D721Med (cell line): ENCODE measurements at places on chromosomes 16 and 17.

- no peak for DNase-seq
Observed at GRCh38 chr16:79451196-79451816, 149.2 kb downstream of the MAF start.

- no peak for DNase-seq
Observed at GRCh38 chr17:57067162-57067561, 17.9 kb upstream of the AKAP1 start.

- no peak for DNase-seq
Observed at GRCh38 chr17:28749516-28750177, 5.8 kb downstream of the TRAF4 start.

DNA sequence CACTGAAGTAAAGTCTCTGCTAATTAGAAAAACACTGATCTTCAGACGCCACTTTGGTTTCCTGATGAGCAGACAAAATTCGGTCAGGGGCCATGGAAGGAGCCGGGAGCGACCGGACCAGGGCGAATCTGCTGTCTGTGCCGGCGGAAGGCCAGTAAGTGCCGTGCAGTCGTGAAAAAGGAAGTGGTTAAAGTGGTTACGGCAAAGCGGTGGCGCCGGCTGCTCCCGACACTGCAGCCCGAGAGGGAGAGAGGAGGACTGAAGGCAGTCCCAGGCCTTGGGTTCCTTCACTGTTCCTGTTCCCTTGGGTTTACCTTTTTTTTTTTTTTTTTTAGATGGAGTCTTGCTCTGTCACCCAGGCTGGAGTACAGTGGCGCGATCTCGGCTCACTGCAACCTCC, 17.3 kb upstream of the HEXD start:
- no peak for DNase-seq

DNA sequence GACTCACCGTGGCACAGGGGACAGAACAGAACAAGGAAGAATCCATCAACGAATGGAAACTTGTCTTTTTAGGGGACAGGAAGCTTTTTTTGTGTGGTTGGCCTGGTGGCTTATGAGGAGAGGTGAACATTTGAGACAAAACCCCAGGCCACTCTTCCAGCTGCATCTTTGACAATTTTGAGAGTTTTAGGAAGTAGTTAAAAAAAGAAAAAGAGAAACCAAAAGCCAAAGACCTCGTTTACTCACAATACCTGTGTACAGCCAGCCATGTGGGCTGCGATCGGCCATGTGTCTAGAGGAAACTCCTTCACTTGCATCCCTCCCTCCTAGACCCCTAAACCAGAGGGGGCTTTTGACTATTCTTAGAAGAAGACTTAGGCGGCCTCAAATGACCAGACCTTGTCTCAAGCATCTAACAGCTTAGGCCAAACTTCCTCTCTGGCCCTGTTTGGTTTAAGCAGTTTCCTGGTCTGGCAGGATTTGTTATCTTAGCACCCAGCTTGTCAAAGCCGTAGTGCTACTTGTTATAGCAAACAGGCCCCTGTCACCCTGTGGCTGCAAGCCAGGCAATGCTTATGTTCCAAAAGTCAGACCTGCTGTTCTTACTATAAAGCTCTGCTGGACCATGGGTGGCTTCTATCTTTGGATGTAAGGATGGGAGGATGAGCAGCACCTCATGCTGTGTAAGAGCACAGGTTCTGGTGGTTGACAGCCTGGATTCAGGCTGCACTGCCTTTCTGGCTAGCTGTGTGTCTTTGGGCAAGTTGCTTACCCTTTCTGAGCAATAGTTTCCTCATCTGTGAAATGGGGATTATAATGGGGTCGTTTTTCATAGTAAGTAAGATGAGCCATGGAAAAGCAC, 17.7 kb downstream of the KSR1 start:
- DNase-seq = no peak

DNA sequence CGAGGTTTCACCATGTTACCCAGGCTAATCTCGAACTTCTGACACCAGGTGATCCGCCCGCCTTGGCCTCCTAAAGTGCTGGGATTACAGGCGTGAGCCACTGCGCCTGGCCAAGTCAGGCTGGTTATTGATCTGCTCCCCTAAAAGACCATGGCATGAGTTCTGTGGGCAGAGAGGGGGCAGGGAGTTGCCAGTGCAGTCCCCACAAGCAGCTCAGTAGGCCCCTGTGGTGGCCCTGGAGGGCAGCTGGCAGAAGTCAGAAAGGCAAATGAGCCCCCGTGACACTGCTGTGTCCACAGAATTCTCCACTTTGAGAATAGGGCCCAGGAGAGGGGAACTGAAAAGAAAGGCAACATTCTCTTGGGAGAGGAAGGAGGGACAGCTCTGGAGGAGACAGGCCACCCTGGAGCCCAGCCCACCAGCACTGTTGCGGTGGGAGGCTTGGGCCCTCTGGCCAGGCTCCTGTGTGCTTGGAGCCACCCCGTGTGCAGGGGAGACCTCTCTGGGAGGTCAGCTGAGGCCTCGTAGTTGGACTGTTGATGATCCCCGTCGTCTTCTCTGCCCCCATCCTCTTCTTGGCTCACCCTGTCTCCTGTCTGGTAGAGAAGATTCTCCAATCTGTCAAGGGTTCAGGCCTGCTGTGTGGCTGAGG, 2.1 kb upstream of the AMDHD2 start:
- no peak for DNase-seq

GRCh38 chr16:11084876-11085485, 140.6 kb downstream of the CLEC16A start:
- DNase-seq = no peak

DNA sequence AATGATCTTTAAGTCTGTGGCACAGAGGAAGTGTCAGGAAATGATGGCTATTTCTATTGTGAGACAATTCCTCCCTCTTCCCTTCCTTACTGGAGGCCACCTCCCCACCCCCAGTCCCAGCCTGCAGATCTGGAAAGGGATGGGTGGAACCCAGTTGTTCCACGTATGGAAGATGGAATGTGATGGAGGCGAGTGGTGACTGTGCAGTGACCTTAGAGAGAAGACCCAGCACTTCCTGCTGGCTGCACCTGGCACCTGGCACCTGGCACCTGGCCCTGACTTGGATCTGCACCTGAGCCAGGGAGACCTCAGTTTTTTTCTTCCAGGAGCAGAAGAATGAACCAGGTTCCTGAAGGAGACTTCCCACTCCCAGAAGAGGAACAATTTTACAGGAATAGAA, 33.0 kb upstream of the TMC5 start:
- DNase-seq = no peak

DNA sequence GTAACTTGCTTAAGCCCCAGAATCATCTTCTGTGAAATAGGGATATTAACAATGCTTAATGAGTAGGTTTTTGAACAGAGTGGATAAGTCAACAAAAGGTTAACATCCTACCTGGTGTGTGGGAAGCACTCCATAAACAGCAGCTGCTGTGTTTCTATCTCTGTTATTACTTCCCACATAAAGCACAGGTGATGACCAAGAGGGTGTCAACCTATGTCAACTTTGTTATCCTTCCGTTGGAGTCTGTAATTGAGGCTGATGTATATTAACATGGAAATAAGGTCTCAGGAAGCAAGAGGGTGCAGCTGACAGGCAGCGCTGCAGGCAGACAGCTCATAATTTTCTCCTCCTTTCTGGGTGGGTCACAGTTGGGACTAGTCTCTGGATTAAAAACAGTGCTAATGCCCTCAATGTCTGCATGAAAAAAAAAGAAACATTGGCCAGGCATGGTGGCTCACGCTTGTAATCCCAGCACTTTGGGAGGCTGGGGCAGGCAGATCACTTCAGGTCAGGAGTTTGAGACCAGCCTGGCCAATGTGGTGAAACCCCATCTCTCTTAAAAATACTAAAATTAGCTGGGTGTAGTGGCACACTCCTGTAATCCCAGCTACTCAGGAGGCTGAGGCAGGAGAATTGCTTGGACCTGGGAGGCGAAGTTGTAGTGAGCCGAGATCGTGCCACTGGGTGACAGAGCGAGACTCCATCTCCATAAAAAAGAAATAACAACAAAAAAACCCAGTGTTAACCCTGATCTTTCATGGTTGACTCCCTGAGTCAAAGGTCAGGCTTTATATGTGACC, 269.6 kb downstream of the SNX29 start:
- DNase-seq = no peak

DNA sequence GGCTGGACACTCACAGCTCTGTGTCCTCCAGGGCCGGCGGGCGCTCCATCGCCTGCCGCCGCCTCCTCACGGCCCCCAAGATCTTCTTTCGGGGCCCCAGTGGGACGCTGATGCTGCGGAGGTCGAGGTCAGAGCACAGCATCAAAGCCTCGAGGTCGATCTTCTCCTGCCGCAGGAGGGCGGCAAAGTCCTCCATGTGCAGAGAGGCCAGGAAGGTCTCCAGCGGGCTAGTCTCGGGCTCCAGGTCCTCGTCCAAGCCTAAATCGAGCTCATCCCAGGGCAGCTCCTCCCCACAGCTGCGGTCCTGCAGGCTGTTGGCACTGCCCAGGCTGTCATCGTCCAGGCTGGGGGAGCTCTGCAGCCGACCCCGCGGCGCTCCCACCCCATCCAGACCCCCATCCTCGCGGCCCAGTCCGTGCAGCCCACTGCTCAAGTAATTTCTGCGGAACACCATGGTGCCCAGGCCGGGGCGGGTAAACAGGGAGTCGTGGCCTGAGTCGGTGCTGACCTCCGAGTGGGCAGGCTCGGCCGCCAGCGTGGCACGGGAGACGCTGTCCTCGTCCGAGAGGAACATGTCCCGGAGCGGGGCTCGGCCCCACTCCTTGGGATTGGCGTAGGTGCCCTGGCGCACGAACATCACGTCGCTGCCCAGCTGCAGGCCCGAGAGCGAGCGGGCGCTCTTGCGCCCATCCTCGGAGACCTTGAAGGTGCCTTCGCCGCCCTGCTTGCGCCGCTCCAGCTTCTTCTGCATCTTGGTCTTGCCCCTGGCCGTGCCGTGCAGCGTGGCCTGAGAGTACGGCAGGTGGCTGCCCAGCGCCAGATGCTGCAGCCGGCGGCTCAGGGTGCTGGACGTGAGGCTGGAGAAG, 3.4 kb downstream of the USH1G start:
- no peak for DNase-seq

DNA sequence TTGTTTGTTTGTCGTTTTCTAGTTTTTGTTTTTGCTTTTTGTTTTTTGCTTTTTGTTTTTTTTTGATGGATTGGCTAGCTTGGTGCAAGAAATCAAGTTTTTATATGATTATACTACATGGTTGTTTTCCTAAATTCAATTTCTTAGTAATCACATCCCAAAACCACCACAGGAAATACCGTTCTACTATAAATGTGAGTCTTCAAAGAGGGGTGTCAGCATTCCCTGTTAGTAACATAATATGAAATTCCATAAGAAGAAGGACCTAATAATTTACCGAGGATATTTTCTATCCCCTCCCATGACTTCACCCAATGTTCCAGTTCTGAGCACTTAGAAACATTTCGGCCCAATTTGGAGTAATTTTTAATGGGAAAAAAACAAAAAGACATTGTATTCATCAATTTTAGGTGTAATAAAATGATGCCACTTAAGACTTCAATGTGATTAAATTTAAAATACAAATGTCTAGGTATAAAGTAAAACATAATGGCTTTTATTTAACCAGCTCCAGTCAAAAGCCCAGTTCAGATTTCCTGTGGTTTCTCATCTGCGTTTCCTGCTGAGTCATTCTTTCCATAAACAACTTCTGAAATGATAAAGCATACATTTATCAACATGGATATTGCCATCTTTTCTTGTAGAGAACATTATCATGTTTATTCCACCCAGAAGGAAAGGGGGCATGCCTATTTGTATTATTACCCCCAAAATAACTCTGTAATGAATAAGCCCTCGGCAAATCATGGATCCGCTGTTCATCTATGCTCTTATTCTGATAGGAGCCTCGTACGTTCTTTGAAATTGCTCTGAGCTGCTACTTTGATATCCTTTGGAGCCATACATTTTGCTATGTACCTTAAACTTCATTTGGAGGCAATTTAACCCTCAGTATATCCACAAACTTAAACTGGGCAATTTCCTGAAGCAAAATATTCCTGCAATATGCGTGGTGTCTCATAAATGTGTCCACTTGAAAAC, 28.1 kb downstream of the HSBP1 start:
- no peak for DNase-seq

- DNase-seq = no peak
Observed at GRCh38 chr17:50539762-50540559, 7.0 kb upstream of the SPATA20 start.

GRCh38 chr17:17042384-17042736, at the start of gene MPRIP:
TSS of gene MPRIP (plus strand) at chr17:17042457. CDS start at chr17:17042849, 392 bp downstream.
- no peak for DNase-seq

- no peak for DNase-seq
Observed at GRCh38 chr17:7122381-7122780, 7.8 kb upstream of the ASGR2 start.

DNA sequence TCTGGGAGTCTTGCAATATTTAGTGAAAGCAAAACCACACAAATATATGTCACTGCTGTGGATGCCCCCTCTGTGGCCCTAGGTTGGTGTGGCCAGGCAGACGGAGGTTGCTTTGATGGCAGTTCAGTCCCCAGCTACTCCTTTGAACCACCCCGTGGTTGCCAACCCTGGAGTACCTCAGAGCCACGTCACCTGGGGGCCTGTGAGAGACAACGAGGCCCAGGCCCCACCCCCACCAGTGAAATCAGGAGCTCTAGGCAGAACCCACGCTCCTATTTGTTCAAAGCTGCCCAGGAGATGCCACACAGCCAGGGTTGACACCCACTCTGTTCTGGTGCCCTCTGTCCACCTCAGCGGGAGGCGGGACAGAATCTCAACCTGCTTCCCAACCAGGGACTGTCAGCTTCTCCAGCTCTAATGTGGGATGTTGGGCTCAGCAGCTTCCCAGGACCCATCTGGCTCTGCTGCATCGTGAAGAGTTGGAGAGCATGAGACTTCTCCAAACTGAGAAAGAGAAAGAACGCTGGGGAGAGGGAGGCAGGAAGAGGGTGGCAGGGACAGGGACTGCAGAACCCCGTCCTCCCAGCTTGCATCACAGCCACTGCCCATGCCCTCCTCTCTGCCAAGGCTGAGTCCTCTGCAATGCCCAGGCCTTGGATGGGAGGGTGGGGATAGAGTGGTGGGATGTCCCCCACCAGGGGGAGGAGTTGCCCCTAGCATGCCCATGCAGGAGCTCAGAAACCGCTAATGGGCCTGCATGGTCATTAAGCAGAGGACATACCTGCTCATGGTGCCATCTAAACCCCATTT, 81.8 kb downstream of the C16orf78 start:
- no peak for DNase-seq

- DNase-seq = no peak
Observed at GRCh38 chr17:57016764-57017116, 38.8 kb downstream of the SCPEP1 start.

GRCh38 chr17:52147431-52147830, 11.1 kb downstream of the CA10 start:
- DNase-seq = no peak

DNA sequence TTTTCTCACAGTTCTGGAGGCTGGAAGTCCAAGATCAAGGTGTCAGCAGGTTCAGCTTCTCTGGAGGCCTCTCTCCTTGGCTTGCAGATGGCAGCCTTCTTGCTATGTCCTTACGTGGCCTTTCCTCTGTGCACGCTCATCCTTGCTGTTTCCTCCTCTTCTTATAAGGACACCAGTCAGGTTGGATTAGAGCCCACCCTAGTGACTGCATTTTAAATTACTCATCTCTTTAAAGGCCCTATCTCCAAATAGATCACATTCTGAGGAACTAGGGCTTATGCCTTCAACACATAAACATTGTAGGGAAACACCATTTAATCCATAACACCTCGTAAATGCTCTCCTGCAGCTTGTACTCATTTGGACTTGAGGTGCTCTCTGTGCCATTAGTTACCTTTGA, 36.3 kb downstream of the DHRS7C start:
- no peak for DNase-seq
